Fibroblast of skin of left quadriceps (primary cell): ENCODE measurements at places on chromosomes 2 and 18.

DNA sequence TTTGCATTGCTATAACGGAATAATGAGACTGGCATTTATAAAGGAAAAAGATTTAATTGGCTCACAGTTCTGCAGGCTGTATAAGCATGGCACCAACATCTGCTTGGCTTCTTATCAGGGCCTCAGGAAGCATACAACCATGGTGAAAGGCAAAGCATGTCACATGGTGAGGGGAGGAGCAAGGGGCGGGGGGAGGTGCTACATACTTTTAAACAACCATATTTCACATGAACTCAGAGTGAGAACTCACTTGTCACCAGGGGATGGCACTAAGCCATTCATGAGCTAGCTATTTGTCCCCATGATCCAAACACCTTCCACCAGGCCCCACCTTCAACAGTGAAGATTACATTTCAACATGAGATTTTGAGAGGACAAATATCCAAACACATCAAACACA is 188.7 kb downstream of the MBD5 start:
- no peak for DNase-seq

DNA sequence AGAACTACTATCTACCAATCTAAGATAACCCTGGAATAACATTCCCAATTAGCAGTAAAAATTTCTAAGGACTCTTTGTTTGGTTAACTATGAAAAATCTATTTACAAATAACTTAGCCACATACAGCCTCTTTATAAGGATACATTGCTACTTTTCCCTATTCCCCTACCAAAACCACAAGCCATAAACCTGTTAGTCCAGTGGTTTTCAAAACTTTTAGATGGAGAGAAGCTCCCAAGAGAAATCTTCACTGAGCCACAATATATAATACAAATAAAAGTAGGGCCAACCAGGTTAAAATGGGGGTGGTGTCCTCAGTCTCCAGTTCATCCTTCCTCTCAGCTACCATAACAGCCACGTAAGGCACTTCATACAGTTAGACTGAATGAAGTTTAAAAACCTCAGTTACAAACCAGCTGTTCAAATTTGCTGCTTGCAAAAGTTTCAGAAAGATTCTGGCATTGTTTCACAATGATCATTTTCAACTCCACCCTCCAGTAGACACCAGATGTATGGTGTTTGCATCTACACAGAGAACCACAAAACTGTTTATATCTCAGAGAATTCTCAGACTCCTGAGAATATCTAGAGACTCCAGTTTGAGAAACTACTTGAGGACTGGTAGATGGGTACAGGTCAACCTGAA is 26.0 kb downstream of the SOS1 start:
- peak; percentile 49 for DNase-seq

DNA sequence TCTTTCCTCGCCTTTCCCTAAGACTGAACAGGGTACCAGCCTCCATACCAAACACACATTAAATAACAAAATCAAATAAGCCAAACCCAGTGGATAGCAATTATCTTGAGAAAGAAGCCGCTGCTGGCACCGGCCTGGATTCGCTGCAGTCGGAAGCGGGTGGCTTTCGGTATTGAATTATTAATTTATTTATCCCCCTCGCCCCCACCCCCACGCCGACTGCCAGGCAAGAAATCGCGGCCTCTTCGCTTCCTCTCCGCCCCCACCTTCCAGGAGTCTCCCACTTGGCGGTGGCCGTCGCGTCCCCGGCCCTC is 370 bp upstream of the ZNF804A start:
- DNase-seq = no peak

GRCh38 chr2:53633441-53633840 is 134.2 kb upstream of the CHAC2 start:
- peak; percentile 1 for DNase-seq

GRCh38 chr2:26394694-26395093 is 7.0 kb upstream of the DRC1 start:
- no peak for DNase-seq

DNA sequence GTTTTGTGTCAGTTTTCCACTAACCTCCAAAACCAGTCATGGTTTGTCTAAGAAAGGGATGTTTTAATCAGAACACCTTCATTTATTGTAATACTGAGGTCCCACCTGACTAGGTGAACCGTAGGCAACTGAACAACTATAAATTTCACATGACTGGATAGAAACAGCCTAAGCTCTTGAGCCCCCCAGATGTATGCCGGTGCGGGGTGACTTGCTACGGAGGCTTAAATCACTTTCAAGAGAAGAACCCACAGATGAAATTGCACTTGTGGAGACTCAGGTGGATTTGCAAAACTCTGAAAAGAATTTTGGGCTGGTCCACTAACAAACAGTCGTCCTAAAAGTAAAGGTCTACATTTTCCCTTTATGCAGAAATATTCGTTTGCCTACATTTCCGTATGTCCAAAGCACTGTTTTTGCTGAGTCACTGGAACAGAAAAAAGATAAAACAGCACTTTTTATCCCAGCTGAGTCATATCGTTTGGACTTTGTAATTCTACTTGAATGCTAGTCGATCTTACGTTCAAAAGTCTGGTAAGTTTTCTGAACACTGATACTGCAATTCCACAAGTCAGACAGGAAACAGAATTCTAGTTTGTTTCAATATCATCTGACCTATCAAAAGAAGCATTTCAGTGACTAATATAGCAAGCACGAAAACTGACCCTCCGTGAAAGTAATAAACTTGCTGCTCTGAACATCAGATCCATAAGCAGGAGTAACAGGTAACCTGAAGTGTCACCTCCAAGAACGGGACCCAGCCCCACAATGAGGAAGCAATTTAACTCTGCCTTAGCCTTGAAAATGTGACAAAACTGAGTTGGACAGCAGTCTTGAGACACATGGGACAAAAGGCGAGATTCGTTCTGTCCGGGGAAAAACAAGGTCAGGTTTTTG is 18.1 kb downstream of the ZNF516 start:
- peak; percentile 81 for DNase-seq
